Activated T-helper 2 cell treated with anti-CD3 and anti-CD28 coated beads, Interferon-gamma antibody, Interleukin-2, Interleukin-4, amounts not matched to agents 10 μg/mL and 5 μg/mL and 100 μg/mL, durations not matched to agents 14 hours and 24 hours and 36 hours (primary cell): ENCODE measurements at places on chromosomes 5 and 9. TPM values are rescaled to one million over a fixed set of nuclear protein-coding genes. Genes with fewer than 3 reads are reported as not detected.

- no peaks in the 10 kb centered on the region for H3K27me3 ChIP-seq
- no peak overlapping the region for H3K27ac ChIP-seq
- H3K4me3 ChIP-seq, result no peak overlapping the region
- DNase-seq, result no peak
- H3K4me1 ChIP-seq, result no peaks in the 10 kb centered on the region
- H3K36me3 ChIP-seq, result no peaks in the 10 kb centered on the region
Observed at GRCh38 chr5:26498972-26499371, 539.4 kb downstream of the CDH9 start.

DNA sequence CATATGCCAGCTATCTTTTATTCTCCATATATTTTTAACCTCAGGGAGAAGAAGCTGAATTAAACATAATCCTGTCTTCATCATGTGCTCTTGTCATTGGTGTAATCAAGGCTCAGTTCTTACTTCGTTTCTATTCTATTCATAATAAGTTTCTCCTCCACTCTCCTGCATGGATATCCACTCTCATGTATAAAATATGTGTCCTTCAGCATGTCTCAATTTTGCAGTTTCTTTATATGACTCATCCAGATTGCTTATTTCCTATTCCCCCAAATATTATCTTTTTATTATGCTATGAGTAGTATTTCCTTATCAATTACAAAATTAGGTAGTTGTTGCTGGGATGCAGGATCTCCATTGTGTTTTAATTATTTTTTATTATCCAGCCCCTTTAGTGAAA, 643.7 kb upstream of the ACO1 start:
- no peak overlapping the region for H3K4me3 ChIP-seq
- no peaks in the 10 kb centered on the region for H3K36me3 ChIP-seq
- no peaks in the 10 kb centered on the region for H3K27me3 ChIP-seq

DNA sequence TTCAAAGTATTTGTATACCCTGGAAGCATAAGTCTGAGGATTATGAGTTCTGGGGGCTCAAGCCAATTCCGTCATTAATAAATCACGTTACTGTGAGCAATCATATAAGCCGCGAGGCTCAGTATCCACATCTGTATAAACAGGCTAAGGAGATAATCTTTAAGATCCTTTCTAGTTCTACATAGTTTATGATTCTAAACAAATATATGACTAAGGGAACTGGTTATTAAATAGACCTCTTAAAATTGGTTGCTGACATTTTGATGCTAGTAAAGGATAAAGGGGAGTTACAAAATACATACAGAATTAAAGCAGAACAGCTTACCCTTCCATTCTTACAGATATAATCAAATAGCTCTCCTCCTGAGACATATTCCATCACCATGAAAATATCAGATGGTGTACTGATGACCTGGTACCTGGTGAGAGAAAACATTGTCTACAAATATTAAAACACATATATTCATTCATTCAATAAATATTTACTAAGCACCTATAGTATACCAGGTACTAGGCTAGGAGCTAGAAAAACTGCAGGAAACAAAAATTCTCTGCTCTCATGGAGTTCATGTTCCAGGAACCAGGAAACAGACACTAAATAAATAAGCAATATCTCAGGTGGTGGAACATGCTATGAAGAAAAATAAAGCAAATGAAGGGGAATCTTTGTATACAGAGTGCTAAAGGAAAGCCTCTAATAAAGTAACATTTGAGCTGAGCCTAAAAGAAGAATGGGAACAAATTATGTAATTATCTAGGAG, 19.5 kb upstream of the TTC33 start:
- no peak overlapping the region for H3K4me3 ChIP-seq
- peak overlapping the region; percentile 51 for H3K27ac ChIP-seq
- H3K27me3 ChIP-seq, result no peaks in the 10 kb centered on the region
- H3K36me3 ChIP-seq, result peaks cover 46% of the 10 kb centered on the region

GRCh38 chr5:172005708-172006320, 624 bp downstream of the FBXW11 start:
- DNase-seq, result no peak
- H3K27me3 ChIP-seq, result no peaks in the 10 kb centered on the region
- H3K36me3 ChIP-seq, result peaks cover 20% of the 10 kb centered on the region
- peaks cover 63% of the 10 kb centered on the region for H3K4me1 ChIP-seq

- H3K27ac ChIP-seq, result no peak overlapping the region
- peaks cover 2% of the 10 kb centered on the region for H3K4me1 ChIP-seq
- H3K27me3 ChIP-seq, result peaks cover 7% of the 10 kb centered on the region
- H3K36me3 ChIP-seq, result no peaks in the 10 kb centered on the region
Observed at GRCh38 chr5:181198106-181198685, 6.8 kb downstream of the TRIM7 start.

- no peak for DNase-seq
- peaks cover 16% of the 10 kb centered on the region for H3K4me1 ChIP-seq
- no peak overlapping the region for H3K27ac ChIP-seq
- peaks cover 11% of the 10 kb centered on the region for H3K36me3 ChIP-seq
- H3K4me3 ChIP-seq, result no peak overlapping the region
Observed at GRCh38 chr9:110179734-110180133, 28.2 kb downstream of the C9orf152 start.

DNA sequence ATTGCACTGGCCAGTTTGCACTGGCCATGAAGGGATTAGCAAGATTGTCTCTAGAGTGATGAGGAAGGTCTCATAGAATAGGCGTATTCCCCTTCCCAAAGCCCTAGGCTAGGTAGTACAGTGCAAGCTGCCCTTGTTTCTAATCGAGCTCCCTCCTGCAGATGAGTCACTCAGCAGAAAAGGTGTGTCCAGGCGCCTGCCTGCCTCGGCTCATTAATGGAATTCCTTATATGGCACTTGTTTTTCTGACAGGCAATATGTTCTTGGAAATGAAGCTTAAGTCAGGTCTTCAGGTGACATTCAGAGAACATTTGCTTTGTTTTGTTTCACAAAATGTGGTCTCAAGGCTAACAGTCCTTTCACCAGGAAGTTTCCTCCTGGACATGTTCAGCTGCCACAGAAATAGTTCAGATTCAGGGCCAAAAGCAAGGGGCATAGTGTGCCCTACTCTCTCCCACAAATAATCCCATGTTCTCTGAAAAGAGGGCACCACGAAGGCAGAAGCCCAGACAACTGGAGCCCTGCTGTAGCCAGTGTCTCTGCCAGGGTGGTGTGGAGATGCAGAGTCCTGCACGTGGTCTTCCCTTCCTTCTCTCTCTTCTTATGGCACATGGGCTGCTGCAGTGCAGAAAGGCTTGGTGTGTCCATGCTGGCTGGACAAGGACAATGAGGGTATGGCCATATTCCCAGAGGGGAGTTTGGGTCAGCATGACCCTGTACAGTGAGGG, 281.1 kb upstream of the MAP3K1 start:
- H3K27ac ChIP-seq, result no peak overlapping the region
- no peak for DNase-seq
- no peaks in the 10 kb centered on the region for H3K36me3 ChIP-seq
- H3K4me3 ChIP-seq, result no peak overlapping the region

GRCh38 chr5:137665678-137666460, 70.0 kb downstream of the KLHL3 start:
- DNase-seq, result peak; percentile 24
- no peaks in the 10 kb centered on the region for H3K36me3 ChIP-seq
- peaks cover 27% of the 10 kb centered on the region for H3K4me1 ChIP-seq
- H3K27me3 ChIP-seq, result no peaks in the 10 kb centered on the region
- peak overlapping the region; percentile 79 for H3K27ac ChIP-seq

DNA sequence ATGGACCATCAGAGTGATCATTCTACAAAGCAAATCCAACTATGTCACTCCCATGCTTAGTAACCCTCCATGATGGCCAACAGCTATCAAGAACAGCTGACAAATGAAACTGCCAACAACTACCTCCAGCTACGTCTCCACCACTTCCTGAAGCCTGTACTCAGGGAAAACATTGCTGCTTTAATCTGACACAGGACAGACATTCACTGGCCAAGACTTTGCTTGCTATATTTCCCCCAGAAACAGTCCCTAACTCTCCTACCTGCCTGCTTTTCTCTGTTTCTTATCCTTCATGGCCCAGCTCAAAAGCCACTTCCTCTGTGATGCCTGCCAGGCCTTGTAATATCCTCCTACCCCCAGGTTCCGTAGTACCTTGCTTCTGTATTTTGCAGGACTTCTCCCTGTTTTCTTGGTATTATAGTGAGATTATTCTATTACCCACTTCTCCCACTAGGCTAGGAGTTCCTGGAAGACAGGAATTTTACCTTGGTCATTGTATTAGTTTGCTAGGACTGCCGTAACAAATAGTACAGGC, 14.7 kb upstream of the RAB14 start:
- H3K27ac ChIP-seq, result no peak overlapping the region
- no peak for DNase-seq
- H3K4me1 ChIP-seq, result peaks cover 12% of the 10 kb centered on the region
- no peak overlapping the region for H3K4me3 ChIP-seq
- no peaks in the 10 kb centered on the region for H3K36me3 ChIP-seq

DNA sequence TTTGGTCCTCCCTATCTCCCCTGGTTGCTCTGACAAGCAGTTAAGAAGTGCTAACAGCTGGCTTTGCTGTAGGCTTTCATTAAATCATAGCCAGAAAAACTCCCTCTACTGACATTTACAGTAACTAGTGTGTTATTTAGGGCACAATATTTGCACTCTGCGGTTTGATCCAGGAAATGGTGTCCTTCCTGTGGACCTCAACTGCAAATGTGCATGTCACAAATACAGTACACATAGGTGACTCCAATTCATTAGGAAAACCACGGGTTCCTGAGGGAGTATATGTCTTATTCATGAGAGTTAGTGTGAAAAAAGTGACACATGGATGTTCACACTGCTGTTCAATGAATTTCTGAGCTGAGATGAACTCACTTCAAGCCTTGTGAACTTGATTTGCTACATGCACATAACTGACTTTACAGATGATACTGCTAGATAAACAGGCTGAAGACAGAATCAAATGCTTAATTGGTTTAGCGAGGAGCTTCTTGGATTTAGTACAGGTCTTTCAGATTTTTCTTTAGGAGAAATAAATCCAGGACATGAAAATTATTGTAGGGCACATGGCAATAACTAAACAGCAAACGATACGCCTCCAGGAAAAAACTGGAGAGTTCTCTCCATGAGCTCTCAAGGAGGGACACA, 281.5 kb downstream of the EFNA5 start:
- no peaks in the 10 kb centered on the region for H3K36me3 ChIP-seq
- peaks cover 27% of the 10 kb centered on the region for H3K4me1 ChIP-seq
- peak overlapping the region; percentile 51 for H3K4me3 ChIP-seq
- H3K27me3 ChIP-seq, result peaks cover 6% of the 10 kb centered on the region

Gene CTXN3
- not detected in 2 replicates for total RNA-seq

Gene INSYN2B
- not detected in 2 replicates for total RNA-seq

Gene INSL6
- total RNA-seq, result not detected in 2 replicates

Gene RNF20
- 34.8 and 37.2 TPM in 2 replicates for total RNA-seq

Gene WNT8A
- not detected in 2 replicates for total RNA-seq

Gene IL12B
- not detected in 2 replicates for total RNA-seq
